ENCODE measurements at places on chromosomes 2 and 18.

GRCh38 chr2:31207790-31208189 is 9.5 kb downstream of the CAPN14 start:
- no peak for DNase-seq

GRCh38 chr2:23568626-23569190 is 183.7 kb downstream of the KLHL29 start:
- DNase-seq = no peak

- no peak for DNase-seq
Observed at GRCh38 chr18:26631135-26631534, 82.8 kb upstream of the KCTD1 start.

GRCh38 chr2:10977621-10978020 is 65.9 kb downstream of the KCNF1 start:
- no peak for DNase-seq

DNA sequence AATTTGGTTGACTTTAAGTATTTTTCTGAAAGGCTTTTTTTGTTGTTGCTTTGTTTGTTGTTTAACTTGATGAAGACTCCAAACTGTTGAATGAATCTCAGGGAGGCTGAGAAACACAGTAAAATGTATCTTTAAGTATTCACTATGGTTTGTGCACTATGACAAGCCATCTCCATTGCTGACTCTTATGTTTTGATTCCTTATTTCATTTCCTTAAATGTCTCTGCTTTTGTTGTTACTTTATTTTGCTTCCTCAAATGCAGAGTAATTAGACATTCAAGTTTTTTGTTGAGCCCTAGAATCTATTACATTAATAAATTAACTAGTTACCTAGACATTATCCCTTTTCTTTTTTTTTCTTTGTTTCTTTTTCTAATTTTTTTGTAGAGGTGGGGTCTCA is 46.3 kb upstream of the SLC39A10 start:
- no peak for DNase-seq

GRCh38 chr2:63124218-63124617 is 73.6 kb downstream of the OTX1 start:
- no peak for DNase-seq

GRCh38 chr2:240325016-240326007 is 110.2 kb upstream of the GPC1 start:
- no peak for DNase-seq

DNA sequence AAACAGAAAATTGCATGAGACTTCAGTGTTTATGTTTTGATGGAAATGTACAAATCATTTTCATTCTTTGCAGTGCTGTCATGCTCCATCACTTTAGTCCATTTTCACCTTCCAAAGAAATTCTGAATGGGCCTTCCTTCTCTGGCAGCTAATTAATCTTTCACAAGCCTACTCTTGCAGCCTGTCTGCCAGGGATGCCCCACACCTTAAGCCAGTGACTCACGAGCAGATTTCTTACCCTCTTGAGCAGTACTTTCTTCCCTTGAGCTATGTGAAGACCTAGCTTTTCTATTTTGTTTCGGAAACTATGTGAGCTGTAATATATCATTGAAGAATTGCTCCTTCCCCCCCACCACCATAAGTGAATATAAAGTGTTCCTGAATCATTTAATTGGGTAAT is 404.3 kb upstream of the VWC2L start:
- no peak for DNase-seq

DNA sequence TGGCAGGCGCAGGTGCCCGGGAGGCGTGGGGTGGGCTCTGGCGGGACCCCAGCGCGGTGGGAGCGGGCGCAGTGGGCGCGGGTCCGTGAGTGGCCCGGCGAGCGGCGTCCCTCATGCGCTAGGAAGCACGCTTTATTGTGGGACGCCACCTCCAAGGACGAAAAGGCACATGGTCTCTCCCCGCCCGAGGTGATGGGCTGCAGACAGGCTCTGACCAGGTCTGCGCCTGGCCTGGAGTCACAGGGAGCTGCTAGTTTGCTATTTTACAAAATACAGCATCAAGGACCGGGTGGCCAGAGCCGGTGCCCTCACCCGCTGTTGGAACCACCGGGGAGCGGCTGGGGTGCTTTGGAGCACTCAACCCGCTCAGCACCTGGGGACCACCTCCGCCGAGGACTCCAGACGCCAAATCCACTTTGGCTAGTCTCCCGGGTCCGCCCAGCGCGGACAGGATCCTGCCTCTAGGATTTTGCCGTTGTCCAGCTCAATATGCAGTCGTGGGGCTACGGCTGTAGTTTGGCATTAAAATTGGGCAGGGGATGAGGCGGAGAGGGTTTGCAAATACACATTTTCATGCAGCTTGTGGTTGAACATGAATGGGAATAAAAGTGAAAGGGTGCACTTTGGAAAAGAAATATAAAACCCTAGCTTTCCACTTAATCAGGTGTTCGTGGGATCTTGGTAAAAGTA is 65.4 kb downstream of the LRRFIP1 start:
- no peak for DNase-seq

- DNase-seq = no peak
Observed at GRCh38 chr2:70937866-70938585, 2.3 kb downstream of the ATP6V1B1 start.

DNA sequence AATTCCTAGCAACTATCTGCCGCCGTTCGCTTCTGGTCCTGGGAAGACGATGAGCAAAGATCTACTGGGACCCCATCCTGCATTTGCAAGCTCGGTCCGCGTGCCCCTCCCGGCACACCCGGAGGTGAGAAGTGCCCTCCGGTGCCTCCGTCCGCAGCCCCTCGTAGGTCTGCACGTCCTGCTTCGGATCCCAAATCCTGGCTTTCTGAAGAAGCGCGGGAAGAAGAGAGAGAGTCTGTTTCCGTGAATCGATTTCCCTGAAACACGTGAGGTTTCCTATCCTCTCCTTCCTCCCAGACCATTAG is 5.0 kb upstream of the OSR1 start:
- DNase-seq = no peak

- DNase-seq = no peak
Observed at GRCh38 chr2:88738271-88738670, 46.8 kb downstream of the RPIA start.

DNA sequence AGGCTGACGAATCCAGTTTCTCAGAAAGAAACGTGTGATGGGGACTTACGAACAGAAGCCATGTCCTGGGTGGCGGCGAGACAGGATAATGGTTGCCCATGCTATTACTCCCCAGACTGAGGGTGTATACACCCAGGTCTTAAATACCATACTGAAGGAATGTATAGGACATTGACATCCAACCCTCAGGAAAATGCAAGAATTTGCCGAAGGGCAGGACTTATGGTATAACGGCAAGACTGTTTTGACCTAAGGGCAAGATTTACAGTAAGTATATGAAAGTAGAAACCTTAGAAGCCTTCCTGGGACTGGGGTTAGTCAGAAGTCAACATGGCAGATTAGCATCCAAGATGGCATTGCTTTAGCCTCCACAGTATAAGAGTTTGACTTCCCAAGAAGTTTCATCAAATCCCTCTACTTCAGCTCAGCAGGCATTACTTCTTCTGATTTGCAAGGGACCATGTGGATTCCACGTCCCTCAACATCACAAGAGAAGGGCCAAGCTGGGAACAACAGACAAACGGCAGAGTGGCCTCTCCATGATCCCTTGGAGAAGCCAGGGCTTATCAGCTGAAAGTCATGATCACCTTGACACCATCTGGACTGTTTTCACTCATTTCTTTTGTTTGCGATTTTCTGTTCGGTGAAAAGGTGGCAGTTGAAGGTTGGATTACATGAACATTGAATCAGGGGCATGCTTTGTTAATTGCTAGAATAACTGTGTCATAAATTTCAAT is 21.1 kb downstream of the ST3GAL5 start:
- DNase-seq = no peak

DNA sequence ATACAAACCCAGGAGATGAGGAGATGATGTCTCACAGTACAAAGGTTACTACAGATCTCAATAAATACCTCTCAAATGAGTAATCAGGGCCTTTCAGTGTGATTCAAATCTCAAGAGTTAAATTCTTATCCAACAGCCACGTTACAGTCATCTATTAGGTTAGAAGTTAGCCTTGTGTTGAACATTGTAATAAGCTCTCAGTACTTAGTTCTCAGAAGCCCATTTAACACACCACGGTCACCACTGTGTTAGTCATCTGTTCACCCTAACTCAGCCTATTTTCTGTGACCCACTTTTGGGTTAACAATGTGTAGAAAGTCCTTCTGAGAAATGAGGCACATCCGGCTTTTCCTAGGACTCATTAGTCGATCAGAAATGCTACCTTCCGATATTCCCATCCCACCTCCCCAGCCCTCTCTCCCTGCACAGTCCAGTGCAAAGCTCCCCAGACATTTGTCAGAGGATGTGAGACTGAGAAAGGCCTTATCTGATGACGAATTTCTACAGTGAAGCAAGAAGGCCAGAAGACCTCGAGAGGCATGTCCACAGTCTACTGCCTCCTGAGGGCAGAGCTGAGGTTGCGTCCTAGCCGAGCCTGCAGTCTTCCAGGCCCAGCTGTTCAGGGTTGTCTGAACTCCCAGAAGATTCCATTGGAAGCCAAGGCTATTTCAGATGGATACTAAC is 92.6 kb downstream of the ACTR2 start:
- DNase-seq = no peak

DNA sequence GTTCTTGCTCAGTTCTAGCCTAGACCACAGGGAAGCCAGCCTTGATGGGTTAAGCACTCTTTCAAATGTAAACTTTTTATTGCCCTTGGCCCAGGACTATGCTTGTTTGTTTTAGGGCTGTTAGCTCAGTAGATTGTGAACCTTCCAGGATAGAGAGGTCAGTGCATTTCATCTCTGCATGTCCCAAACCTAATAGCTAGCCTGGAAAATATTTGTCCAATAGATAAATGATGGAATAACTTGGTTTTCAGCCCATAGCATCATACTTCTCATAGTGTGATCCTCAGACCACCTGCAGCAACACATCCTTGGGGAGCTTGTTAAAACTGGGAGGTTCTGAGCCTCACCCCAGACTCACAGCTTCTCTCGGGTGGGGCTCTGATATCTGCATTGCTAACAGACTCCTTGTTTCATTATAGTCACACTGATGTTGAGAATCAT is 59.8 kb downstream of the TRIB2 start:
- DNase-seq = no peak
